ENCODE measurements at places on chromosomes 12 and 14. TPM values are rescaled to one million over a fixed set of nuclear protein-coding genes. Genes with fewer than 3 reads are reported as not detected.

DNA sequence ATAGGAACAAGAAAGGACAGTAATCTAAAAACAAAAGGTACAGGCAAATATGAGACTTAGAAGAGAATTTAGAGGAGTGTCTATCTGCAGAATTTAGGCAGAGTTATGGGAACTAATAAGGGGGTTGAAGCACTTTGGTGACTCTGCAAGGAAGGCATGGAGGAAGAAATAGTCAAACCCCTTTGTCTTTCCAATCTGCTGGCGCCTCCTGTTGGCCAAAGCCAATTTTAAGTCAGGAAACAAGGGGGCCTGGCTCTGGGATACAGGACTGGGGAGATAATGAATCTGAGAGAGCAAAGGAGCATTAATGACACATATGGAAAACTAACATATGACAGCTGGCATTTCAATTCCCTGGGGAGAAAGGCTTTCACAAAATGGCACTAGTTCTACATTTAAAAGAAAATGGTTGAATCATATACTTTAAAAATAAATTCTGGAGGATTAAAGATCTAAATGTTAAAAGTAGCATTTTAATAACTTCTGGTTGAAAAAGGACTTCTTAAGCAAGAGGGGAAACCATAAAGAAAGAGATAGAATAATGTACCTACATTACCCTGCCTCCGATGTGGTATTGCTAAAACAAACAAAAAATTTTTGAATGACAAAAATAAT is 48.5 kb upstream of the CSRP2 start:
- no peak overlapping the region for H3K27ac ChIP-seq
- H3K27me3 ChIP-seq = no peaks in the 10 kb centered on the region
- H3K4me3 ChIP-seq = no peak overlapping the region
- H3K4me1 ChIP-seq = no peaks in the 10 kb centered on the region
- H3K36me3 ChIP-seq = no peaks in the 10 kb centered on the region

GRCh38 chr12:76007640-76008039 is 23.9 kb downstream of the PHLDA1 start:
- DNase-seq = no peak
- H3K27me3 ChIP-seq = no peaks in the 10 kb centered on the region
- H3K4me3 ChIP-seq = no peak overlapping the region
- no peaks in the 10 kb centered on the region for H3K4me1 ChIP-seq
- H3K36me3 ChIP-seq = no peaks in the 10 kb centered on the region

GRCh38 chr12:40566271-40566670 is 126.0 kb upstream of the CNTN1 start:
- no peaks in the 10 kb centered on the region for H3K27me3 ChIP-seq
- H3K36me3 ChIP-seq = no peaks in the 10 kb centered on the region
- H3K4me3 ChIP-seq = no peak overlapping the region
- H3K4me1 ChIP-seq = no peaks in the 10 kb centered on the region

DNA sequence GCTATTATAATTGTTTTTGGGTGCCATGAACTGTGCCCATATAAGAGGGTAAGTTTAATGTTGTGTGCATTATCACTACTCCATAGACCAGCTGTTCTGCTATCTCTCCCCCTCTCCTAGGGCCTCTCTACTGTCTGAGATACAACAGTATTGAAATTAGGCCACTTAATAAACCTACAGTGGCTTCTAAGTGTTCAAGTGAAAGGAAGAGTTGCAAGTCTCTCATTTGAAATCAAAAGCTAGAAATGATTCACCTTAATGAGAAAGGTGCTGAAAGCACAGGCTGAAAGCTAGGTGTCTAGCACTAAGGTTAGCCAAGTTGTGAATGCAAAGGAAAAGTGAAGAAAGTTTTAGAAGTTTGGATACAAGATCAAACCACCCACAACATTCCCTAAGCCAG is 168.0 kb downstream of the SLC16A7 start:
- no peak overlapping the region for H3K4me3 ChIP-seq
- no peaks in the 10 kb centered on the region for H3K4me1 ChIP-seq
- no peak overlapping the region for H3K27ac ChIP-seq
- H3K36me3 ChIP-seq = no peaks in the 10 kb centered on the region
- H3K27me3 ChIP-seq = no peaks in the 10 kb centered on the region

- no peaks in the 10 kb centered on the region for H3K36me3 ChIP-seq
- H3K27me3 ChIP-seq = no peaks in the 10 kb centered on the region
- no peaks in the 10 kb centered on the region for H3K4me1 ChIP-seq
- DNase-seq = no peak
- no peak overlapping the region for H3K27ac ChIP-seq
These were observed 34.5 kb upstream of the FRS2 start for GRCh38 chr12:69435644-69436043.

DNA sequence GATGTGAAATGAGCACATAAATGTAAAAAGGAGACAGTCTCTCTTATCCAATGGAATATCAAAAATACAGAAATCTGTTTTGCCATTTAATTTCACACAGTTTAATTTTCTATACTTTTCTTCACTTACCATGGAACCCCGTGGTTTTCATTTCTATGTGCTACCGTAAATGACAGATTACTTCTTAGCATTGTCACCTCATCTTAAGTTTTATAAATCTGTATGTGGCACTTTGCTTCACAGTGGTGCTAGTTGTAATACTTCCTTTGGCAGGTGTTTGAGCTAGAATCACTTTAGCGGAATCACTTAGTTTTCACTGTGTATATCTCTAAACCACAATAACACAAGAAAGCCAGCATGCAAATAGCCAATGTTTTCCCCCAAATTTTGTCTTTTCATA is 781.9 kb upstream of the MGAT4C start:
- no peaks in the 10 kb centered on the region for H3K27me3 ChIP-seq
- no peak overlapping the region for H3K4me3 ChIP-seq
- DNase-seq = no peak
- no peaks in the 10 kb centered on the region for H3K36me3 ChIP-seq
- H3K27ac ChIP-seq = no peak overlapping the region
- H3K4me1 ChIP-seq = no peaks in the 10 kb centered on the region

- no peak overlapping the region for H3K27ac ChIP-seq
- H3K4me3 ChIP-seq = no peak overlapping the region
- no peaks in the 10 kb centered on the region for H3K36me3 ChIP-seq
- no peaks in the 10 kb centered on the region for H3K27me3 ChIP-seq
- no peaks in the 10 kb centered on the region for H3K4me1 ChIP-seq
- DNase-seq = no peak
These were observed 13.0 kb downstream of the KLRD1 start for GRCh38 chr12:10320643-10321042.

DNA sequence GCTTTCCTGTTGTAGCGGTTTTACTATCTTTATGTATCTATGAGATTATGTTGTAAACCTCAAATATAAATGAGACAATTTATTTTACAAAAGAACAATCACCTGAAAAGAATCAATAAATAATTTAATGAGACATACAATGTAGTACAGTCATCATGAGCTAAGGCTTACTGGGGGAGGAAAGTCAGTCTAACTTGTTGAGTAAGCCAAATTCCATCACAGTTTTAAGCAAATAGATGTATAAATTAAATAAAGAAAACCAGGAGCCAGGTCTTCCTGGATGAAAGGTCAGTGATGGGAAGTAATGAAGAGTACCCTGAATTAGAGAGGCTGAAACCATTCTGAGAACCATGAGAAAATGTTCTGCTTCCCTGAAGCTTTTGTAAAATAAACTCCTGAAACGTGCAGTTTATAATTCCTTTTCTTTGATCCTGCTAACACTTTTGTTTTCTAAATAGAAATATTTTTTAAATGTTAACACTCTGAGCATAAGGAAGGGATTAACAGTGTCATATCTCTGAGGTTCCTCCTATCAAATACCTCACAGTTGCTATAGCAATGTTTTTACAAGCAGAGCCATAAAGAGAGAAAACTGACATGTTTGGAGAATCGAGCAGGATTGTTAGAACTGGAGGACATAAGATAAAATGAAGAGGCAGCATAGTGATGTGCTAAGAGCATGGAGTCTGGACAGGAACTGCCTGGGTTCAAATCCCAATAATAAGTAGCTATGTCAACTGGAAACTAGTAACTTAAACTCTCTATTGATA is 444.9 kb upstream of the FOXG1 start:
- no peak overlapping the region for H3K27ac ChIP-seq
- DNase-seq = no peak
- H3K4me3 ChIP-seq = no peak overlapping the region
- H3K27me3 ChIP-seq = no peaks in the 10 kb centered on the region

- H3K4me3 ChIP-seq = no peak overlapping the region
- H3K4me1 ChIP-seq = no peaks in the 10 kb centered on the region
- H3K36me3 ChIP-seq = peaks cover 5% of the 10 kb centered on the region
- no peaks in the 10 kb centered on the region for H3K27me3 ChIP-seq
These were observed 29.0 kb upstream of the C12orf50 start for GRCh38 chr12:88057994-88058718.

DNA sequence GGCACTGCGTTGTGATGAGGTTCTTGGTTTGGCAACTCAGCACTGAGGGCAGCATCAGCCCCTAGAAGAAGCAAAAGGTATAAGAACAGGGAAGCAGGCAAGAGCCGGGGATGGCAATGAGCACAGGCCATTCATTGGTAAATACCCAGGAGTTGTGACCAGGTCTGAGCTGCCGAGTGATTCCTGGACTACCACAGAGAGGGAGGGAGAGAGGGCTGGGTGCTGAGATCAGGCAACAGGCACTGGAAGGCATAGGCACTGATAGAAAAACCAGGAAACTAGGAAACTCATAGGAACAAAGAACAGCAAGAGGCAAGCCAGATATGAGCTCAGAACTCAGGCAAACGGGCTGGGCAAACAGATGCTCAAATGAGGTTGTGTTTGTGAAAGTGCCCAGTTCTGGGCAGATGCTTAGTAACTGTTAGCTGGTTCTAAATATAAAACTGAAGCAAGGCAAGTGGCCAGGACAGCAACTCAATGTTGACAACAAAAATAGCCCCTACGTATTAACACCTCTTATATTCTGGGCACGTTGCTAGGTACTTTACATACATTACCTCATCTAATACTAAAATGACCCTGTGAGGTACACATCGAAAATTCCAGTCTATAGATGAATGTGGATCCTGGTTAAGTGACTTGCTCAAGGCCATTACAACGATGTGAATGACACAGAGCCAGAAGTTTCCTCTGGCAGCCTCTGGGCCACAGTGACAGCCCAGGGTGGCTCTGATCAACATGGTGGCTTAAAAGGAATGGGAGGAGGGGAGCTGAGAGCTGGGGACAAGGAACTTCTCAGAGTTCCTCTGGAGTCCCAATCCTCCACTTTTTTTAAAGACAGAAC is 121.1 kb downstream of the PRMT8 start:
- no peak for DNase-seq
- no peaks in the 10 kb centered on the region for H3K27me3 ChIP-seq
- no peak overlapping the region for H3K27ac ChIP-seq
- peaks cover 32% of the 10 kb centered on the region for H3K36me3 ChIP-seq
- no peaks in the 10 kb centered on the region for H3K4me1 ChIP-seq

GRCh38 chr14:80628547-80628946 is 313.0 kb downstream of the CEP128 start:
- no peaks in the 10 kb centered on the region for H3K4me1 ChIP-seq
- no peak for DNase-seq
- no peak overlapping the region for H3K27ac ChIP-seq
- H3K36me3 ChIP-seq = no peaks in the 10 kb centered on the region

DNA sequence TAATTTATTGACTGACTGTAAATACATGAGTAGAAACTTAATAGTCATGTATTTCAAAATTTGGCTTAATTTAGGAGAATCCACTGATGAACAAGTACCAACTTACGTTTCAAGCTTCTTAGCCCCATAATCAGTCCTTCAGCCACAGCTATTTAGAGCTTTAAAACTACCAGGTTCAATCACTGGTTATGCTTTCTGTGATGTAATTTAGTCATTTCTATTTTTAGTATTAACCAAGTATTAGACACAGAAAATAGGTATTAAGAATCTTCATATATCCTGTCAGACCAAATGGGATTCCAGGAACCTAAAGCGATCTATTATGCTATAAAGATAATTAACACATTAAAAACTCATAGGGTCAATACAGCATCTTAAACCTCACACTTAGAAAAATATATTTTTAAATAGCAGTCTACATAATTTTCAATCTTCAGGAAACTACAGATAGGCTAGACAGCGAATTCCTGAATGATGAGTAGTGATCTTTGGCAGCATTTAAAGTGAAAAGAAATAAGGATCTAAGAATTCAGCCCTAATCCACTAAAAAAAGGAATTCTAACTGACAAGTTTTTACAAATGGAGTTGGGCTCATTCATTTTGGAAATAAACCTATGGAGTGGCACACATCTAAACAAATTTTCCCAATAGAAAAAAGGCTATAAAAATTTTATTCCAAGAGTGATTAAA is 51.5 kb downstream of the ZC3H14 start:
- DNase-seq = no peak
- H3K27me3 ChIP-seq = no peaks in the 10 kb centered on the region
- H3K4me3 ChIP-seq = no peak overlapping the region
- peaks cover 9% of the 10 kb centered on the region for H3K4me1 ChIP-seq
- H3K36me3 ChIP-seq = peaks cover 28% of the 10 kb centered on the region

DNA sequence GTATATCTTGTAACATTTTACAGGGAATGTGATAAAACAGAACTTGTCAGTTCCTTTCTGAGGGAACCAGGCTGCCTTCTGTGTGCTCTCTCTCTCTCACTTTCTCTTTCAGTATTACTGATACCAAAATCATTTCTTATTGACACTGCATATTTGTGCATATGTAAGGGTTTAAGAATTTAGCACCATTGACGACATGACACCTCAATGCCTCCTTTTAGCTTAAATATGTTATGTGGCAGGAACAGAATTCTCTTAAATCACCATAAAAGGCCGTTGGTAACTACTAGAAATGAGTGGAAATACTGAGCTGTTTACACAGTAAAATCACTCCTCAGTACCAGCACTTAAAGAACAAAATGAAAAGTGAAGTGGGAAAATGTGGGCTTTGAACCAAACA is 457.7 kb upstream of the SYT1 start:
- H3K27me3 ChIP-seq = no peaks in the 10 kb centered on the region
- no peaks in the 10 kb centered on the region for H3K4me1 ChIP-seq
- no peaks in the 10 kb centered on the region for H3K36me3 ChIP-seq
- no peak for DNase-seq

Gene CCDC177
- polyA plus RNA-seq = not detected

Gene IAPP
- not detected for polyA plus RNA-seq

Gene SDR9C7
- polyA plus RNA-seq = not detected

Gene RAD51AP1
- polyA plus RNA-seq = 0.62 TPM

Gene FOXG1
- polyA plus RNA-seq = not detected

Gene SAMD15
- not detected for polyA plus RNA-seq
